ENCODE measurements at places on chromosomes 2 and 18.

- no peak for DNase-seq
- H3K36me3 ChIP-seq: peaks cover 1% of the 10 kb centered on the region
- H3K4me3 ChIP-seq: no peak overlapping the region
- H3K27ac ChIP-seq: no peak overlapping the region
- H3K4me1 ChIP-seq: no peaks in the 10 kb centered on the region
These were observed 123.2 kb downstream of the TMEM17 start for GRCh38 chr2:62382757-62383156.

DNA sequence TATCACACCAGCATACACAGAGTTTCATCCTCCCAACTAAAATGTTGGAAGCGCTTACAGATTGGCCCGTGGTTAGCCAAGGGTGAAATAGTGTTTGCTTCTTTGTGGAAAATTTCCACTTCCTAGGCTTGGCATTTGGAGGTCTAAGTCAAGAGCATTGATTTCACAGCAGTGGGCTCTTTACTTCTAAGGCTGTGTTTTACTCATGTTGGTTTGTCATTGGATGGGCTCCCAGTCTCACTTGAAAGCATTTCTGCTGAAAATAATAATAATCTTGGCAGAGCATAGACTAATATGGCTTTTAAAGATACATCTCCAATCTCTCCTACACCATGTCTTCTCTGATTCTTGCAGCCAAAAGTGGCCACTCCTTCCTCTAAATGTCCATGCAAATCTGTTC is 82.9 kb downstream of the DYNAP start:
- no peaks in the 10 kb centered on the region for H3K36me3 ChIP-seq
- no peak overlapping the region for H3K4me3 ChIP-seq
- no peak for DNase-seq
- H3K27me3 ChIP-seq: peaks cover 8% of the 10 kb centered on the region

DNA sequence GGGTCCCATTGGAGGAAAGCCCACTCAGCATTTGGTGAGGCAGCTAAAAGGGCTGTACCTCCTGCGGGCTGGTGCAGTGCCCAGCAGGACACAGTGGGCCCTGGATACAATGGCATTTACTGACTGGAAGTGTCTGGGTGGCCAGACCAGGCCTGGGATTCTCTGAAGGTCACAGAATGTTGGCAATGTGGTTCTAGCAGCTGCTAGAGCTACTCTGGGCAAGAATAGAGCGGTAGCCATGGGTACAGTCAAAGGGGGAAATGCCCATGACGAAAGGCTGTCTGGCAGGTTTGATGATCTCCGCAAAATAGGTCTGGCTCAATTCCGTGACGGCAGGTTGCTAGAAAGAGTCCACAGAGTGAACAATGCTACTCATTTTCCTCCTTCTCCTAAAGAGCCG is 241.8 kb downstream of the AFF3 start:
- H3K4me3 ChIP-seq: no peak overlapping the region
- H3K4me1 ChIP-seq: no peaks in the 10 kb centered on the region
- no peak for DNase-seq
- no peak overlapping the region for H3K27ac ChIP-seq

DNA sequence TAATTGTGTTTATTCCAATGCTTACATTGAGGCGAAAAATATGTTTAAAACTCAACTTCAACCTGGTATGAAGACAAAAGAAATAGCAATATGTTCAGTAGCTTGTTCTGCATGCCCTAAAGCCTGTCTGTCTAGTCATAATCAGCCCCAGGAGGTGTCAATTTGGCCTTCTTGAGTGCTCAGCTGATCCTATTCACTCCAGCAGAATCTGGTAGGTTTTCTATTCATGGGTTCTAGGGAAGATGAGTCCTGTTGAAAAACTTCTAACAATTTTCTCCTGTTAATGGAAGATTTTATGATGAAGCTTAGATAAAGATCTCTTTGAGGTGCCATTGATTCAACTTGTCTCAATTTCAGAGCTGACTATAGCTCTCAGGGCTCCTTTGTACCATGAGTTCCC is 402.0 kb upstream of the UBE2E3 start:
- H3K4me1 ChIP-seq: no peaks in the 10 kb centered on the region
- no peak overlapping the region for H3K27ac ChIP-seq
- H3K36me3 ChIP-seq: no peaks in the 10 kb centered on the region
- no peak overlapping the region for H3K4me3 ChIP-seq

DNA sequence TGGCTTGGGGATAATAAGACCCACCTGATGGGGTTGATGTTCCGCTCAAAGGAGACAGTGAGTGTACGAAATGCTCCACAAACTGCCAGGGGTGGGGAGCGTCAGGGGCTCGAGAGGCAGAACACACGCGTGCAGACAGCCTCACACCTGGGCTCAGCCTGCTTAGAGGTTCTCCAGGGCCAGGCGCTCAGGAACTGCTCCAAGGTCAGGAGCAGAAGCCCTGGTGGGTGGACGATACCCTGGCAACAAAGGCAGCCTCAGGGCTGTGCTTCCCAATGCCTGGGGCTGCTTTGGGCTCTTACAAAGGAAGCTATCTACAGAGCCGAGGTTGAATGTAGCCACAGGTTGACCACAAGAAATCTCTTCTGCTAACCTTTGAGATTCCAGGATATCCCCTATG is 114.4 kb downstream of the CLIP4 start:
- H3K27ac ChIP-seq: no peak overlapping the region
- no peaks in the 10 kb centered on the region for H3K36me3 ChIP-seq
- no peak overlapping the region for H3K4me3 ChIP-seq
- no peaks in the 10 kb centered on the region for H3K27me3 ChIP-seq

DNA sequence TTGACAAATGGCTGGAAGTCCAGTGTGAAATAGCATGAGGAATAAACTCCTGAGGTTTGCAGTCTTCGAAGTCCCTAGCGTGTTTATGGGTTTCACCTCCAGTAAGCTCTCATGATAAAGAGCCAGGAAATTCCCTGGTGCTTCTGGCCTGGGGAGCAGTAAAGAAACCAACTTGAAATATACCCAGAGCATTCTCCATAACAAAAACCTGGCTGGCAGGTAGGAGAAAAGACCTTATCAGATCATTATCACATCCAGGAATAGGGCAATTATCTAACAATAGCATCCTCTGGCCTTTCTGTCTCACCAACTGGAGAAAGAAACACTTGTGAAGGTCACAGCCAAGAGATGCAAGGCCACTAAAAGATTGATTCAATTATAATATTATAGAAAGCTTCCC is 513.6 kb upstream of the LRRTM4 start:
- no peak overlapping the region for H3K4me3 ChIP-seq
- H3K4me1 ChIP-seq: no peaks in the 10 kb centered on the region
- DNase-seq: no peak
- no peaks in the 10 kb centered on the region for H3K27me3 ChIP-seq
- H3K27ac ChIP-seq: no peak overlapping the region
- H3K36me3 ChIP-seq: no peaks in the 10 kb centered on the region

- H3K27ac ChIP-seq: no peak overlapping the region
- H3K36me3 ChIP-seq: no peaks in the 10 kb centered on the region
- DNase-seq: no peak
These were observed 1391.1 kb downstream of the SUCLG1 start for GRCh38 chr2:83067947-83068346.

- H3K4me1 ChIP-seq: no peaks in the 10 kb centered on the region
- peaks cover 16% of the 10 kb centered on the region for H3K27me3 ChIP-seq
- H3K4me3 ChIP-seq: no peak overlapping the region
- no peaks in the 10 kb centered on the region for H3K36me3 ChIP-seq
These were observed 17.5 kb downstream of the C18orf63 start for GRCh38 chr18:74333091-74333490.

DNA sequence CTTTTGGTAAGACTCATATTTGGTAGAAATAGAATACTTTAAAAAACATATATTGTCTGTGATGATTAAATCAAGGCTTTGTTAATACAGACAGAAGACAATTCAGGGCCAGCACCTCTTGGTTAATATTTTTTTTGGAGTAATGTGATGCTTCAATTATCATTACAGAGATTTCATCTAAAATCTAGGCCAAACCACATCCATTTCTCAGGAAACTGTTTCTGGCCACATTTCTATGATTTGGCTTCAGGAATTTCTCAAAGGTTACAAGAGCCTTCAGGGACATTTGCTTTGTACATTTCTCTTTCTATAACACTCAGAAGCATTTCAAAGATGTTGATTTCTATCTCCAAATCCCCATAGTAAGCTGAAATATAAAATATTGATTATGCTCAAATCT is 614.9 kb downstream of the LRP1B start:
- H3K27me3 ChIP-seq: no peaks in the 10 kb centered on the region
- no peak overlapping the region for H3K27ac ChIP-seq
- no peak overlapping the region for H3K4me3 ChIP-seq
- no peaks in the 10 kb centered on the region for H3K36me3 ChIP-seq

DNA sequence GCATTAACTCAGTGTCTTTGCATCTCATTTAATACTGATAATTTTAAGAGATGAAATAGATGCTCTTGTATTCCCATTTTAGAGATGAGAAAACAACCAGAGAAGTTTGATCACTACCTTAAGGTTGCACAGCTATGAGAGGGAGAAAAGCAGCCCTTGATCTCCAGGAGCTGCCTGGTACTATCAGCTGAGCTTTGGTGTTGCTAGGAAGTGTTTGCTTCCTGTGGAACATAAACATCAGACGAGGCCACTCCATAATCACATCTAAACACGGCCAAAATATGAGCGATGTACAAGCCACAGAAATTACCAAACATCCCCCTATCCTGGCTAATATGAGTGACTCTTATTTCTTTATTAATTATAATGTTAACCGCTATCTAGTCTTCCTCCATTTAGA is 620 bp upstream of the WDFY1 start:
- H3K4me1 ChIP-seq: peaks cover 52% of the 10 kb centered on the region
- peaks cover 18% of the 10 kb centered on the region for H3K36me3 ChIP-seq
- peak overlapping the region; percentile 87 for H3K4me3 ChIP-seq
- H3K27ac ChIP-seq: peak overlapping the region; percentile 92

DNA sequence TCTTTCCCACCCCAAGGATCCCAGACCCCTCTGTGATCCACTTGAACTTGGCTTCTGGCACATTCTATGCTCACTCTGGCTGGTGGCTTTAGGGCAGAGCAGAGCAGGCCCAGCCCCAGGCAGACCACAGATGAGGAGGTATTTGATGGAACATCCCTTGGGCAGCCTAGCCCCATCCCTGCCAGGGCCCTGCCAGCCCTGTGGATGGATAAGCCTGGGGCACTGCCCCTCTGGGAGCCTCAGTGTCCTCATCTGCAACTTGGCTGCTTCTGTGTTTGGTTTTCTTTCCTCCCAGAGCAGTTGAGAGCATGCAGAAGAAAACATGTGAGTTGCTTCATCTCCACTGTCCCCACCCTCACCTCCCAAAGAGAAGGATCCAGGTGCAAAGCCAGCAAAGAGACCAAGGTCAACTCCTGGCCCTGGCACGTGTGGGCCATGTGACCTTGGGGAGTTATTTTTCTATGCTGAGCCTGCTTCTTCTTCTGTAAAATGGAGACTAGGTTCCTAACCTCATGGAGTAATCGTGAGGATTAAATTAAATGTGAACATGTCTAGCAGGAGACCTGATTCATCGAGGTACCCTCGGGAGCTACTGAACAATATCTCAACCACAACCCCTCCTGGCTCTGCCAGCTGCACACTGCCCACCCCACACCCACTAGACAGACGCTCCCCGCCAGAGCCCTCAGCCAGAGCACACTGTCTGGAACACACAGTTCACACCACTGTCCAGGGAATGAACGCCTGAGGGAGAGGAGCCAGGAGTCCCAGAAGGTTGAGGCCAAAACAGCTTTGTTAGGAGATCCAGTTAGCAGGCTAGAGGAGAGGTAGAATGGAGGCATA is 14.6 kb upstream of the TNS1 start:
- H3K27me3 ChIP-seq: peaks cover 11% of the 10 kb centered on the region
- no peaks in the 10 kb centered on the region for H3K4me1 ChIP-seq
- no peak overlapping the region for H3K4me3 ChIP-seq
- DNase-seq: no peak
- H3K36me3 ChIP-seq: no peaks in the 10 kb centered on the region
- no peak overlapping the region for H3K27ac ChIP-seq

- no peak overlapping the region for H3K27ac ChIP-seq
- peaks cover 19% of the 10 kb centered on the region for H3K4me1 ChIP-seq
- H3K27me3 ChIP-seq: no peaks in the 10 kb centered on the region
These were observed 59.8 kb downstream of the BMP10 start for GRCh38 chr2:68811364-68811763.

DNA sequence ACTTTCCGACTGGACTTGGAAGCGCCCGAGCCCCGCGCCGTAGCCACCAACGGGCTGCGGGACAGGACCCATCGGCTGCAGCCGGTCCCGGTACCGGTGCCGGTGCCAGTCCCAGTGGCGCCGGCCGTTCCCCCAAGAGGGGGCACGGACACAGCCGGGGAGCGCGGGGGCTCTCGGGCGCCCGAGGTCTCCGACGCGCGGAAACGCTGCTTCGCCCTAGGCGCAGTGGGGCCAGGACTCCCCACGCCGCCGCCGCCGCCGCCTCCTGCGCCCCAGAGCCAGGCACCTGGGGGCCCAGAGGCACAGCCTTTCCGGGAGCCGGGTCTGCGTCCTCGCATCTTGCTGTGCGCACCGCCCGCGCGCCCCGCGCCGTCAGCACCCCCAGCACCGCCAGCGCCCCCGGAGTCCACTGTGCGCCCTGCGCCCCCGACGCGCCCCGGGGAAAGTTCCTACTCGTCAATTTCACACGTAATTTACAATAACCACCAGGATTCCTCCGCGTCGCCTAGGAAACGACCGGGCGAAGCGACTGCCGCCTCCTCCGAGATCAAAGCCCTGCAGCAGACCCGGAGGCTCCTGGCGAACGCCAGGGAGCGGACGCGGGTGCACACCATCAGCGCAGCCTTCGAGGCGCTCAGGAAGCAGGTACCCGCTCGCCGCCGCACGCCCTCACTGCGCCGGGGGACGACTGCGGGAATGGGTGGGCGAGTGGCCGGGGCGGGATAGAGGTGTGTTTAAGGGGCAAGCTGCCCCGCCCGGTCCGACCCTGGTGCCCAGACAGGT is 713 bp downstream of the ATOH8 start:
- H3K36me3 ChIP-seq: no peaks in the 10 kb centered on the region
- DNase-seq: peak; percentile 26
- no peak overlapping the region for H3K27ac ChIP-seq
- H3K4me1 ChIP-seq: peaks cover 11% of the 10 kb centered on the region
- H3K4me3 ChIP-seq: peak overlapping the region; percentile 86

GRCh38 chr18:59874166-59874565 is 25.6 kb upstream of the PMAIP1 start:
- H3K4me1 ChIP-seq: peaks cover 31% of the 10 kb centered on the region
- H3K4me3 ChIP-seq: no peak overlapping the region
- DNase-seq: no peak
- peaks cover 4% of the 10 kb centered on the region for H3K27me3 ChIP-seq
- H3K27ac ChIP-seq: no peak overlapping the region

DNA sequence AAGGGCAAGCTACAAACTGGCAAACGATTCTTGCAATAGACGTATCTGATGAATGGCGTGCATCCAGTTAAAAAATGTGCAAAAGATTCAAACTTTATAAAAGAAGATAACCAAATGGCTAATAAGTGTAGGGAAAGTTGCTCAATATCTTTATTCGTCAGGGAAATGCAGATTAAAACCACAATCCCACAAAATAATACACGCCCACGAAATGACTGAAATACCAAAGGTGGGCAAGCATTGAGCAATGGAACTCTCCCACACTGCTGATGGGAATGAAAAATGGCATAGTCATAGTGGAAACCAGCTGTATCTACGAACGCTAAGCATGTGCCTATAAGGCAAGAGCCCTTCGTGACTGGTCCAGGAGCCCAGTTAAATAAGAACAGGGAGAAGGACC is 168.6 kb upstream of the SIX2 start:
- H3K27me3 ChIP-seq: peaks cover 29% of the 10 kb centered on the region
- H3K36me3 ChIP-seq: no peaks in the 10 kb centered on the region
